ENCODE measurements at places on chromosomes 6 and 20. TPM values are rescaled to one million over a fixed set of nuclear protein-coding genes. Genes with fewer than 3 reads are reported as not detected.
A peak's percentile ranks its signal among the peaks of the same experiment; 100 is the strongest.

- DNase-seq, result peak; percentile 49
These were observed 786 bp downstream of the ADRM1 start for GRCh38 chr20:62303340-62304226.

DNA sequence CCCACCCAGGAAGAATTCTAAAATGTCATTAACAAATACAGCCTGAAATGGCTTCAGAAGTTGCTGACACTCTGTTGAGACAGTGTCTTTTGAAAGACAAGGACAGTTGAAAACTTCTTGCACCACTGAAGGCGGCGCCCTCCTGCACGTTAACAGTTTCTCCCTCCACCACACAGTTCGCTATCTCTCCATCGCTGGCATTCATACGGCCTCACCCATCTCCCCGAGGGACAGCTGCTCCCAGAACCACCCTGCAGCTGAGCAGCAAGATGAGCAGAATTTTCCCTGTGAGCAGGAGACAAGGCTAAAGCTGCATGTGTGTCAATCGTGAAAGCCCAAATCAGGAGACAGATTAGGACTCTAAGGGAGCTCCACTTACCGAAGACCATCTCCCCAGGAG, 113.3 kb downstream of the LY86 start:
- DNase-seq, result no peak

DNA sequence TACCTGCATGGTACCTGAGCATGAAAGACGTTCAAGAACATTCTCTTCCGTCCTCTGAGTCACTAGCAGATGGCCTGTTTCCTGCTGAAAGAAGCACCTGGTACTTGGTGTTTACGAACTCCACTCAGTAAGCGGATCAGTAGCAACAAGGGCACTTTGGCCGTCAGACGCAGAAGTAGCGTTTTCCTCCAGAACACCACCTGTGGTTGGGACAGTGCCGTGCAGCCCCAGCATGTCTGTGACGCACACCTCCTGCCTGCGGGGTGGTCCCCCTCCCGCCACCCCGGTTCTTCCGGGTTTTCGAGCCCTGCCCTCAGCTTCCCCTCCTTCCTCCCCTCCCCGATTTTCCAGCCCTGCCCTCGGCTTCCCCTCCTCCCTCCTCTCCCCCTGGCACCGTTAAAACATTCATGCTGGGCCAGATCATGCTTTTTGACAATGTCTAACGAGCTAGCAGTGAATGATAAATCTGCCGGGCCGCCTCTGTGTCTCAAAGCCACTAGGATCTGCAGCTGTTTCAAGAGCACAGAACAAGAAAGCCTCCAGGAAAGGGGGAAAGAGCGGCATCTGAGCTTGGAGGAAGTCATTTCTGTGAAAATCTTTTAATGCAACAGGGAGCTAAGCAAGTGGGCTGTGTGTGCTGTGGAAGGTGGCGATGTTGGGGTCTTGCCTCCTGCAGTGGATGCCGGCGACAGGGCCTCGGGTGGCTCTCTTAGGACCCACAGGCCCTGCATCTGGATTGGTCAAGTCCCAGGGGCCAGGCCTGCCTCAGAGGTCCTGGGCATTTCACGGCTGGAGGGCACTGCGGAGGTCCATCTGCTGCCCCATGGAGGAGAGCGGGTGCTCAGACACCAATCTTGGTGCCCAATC, 207.9 kb downstream of the ERMARD start:
- DNase-seq, result peak; percentile 28

GRCh38 chr20:20452254-20452676, 84.4 kb downstream of the INSM1 start:
- peak; percentile 17 for DNase-seq

DNA sequence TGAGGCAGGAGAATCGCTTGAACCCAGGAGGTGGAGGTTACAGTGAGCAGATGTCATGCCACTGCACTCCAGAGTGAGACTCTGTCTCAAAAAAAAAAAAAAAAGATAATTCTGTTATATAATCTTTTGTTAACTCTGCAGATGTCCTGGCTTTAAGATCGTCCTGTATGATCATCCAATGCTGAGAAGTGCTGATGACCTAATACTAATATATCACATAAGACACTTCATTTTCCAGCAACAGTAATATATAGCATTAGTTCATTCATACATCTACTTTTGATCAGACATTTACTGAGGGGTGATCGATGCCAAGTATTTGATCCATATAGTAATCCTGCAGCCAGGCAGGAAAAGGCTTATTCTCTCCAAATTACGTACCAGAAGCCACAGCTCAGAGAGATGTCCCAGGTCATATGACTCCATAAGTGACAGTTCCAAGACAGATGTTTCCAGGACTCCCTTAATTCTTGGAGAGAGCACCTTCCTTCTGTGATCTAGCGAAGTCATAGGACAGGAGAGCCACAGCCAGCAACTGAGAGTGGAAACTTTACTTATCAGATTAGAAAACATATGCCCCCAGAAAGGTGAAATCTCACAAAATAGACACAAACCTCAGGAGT, 60.7 kb downstream of the SHLD1 start:
- DNase-seq, result no peak

DNA sequence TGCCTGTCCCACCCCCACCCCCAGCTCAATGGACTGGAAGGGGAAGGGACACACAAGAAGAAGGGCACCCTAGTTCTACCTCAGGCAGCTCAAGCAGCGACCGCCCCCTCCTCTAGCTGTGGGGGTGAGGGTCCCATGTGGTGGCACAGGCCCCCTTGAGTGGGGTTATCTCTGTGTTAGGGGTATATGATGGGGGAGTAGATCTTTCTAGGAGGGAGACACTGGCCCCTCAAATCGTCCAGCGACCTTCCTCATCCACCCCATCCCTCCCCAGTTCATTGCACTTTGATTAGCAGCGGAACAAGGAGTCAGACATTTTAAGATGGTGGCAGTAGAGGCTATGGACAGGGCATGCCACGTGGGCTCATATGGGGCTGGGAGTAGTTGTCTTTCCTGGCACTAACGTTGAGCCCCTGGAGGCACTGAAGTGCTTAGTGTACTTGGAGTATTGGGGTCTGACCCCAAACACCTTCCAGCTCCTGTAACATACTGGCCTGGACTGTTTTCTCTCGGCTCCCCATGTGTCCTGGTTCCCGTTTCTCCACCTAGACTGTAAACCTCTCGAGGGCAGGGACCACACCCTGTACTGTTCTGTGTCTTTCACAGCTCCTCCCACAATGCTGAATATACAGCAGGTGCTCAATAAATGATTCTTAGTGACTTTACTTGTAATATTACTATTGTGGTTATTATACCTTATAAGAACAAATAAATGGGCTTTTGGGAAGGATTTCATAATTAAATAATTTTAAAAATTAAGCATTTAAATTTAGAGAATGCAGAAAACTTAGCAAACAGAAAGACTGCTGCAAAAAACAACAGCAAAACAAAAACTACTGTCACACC, 8.4 kb downstream of the CDKN1A start:
- DNase-seq, result no peak

GRCh38 chr20:32386091-32386490, 28.0 kb downstream of the ASXL1 start:
- no peak for DNase-seq

DNA sequence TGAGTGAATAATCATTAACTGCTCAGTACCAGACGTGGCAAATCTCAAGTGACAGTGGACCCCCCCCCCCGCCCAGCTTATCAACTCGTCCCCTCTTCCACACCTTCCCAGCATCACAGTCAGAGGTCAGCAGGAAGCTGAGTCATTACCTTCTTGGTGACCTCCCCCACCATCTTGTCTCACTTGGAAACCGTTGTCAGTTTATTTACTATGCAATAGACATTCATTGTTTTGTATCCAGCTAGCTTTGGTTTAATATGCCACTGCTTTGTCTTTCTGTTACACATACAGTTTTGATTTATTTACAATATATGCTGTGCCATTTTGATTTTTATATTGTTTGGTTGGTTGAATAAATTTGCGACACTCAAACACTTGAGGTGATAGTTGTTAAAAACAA, 158.1 kb downstream of the QKI start:
- DNase-seq, result no peak

DNA sequence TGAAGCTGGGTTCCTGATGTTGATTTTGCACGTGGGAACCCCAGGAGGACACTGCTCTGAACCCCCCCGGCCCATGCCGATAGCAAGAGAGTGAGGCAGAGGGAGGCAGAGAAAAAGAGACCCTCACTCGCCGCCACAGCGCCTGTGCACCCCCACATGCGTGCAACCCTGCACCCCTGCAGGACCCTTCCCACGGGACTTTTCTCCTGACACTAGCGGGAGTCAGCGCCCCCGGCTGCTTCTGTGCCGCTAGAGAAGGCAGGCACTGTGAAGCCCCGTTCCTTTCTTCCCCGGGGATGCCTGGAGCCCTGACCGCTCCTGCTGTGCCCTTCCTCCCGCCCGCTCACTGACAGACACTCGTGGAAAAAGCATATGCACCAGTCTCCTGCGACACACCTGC, 67.4 kb downstream of the GMPR start:
- DNase-seq, result no peak

DNA sequence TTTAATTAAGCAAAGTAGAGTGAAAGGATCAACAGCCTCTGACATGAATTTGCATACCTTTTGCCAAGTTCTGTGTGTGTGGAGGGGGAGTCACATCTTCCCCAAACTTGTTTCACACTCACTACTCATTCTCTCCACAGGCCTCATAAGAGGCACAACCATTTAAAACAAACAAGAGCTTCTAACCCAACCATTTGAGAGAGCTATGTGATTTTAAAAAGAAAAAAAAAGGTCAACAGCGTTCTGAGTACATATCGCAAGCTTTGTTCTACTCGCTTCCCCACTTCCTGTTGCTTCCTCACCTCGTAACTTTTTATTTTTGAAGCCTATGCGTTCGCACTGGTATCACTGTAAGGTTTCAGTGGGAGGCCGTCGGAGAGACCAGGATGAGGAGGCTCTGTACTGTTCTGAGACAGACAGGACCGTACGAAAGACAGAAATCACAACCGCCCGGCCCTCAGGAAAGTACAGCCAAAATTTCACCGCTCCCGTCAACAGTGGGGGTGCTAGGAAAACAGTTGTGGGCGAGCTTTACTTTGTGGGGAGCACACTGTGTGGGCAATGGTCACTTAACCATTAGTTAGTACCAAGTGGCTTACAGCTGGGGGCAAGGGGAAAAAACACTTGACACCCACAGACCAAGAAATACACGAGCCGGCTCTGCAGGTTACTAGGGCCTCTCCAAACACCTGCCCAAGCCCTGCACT, 61.3 kb downstream of the TRERF1 start:
- DNase-seq, result peak; percentile 72

GRCh38 chr6:168095171-168095691, 16.2 kb upstream of the FRMD1 start:
- no peak for DNase-seq

DNA sequence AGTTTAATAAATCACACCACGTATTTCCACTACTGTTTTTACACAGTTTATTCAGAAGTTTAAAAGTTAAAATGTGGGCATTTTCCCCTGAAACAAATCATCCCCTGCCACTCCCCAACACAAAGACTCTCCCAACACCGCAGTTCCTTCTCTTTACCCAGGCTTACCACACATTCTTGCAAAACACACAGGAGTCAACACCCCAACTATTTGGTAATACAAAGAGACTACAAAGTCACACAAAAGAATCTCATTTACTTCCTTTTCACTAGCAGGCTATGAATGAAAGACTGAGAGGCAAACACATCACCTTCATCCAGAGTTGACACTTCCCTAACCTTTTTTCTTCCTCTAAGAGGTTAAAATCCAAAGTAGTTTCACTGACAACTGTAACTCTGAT, 51.1 kb downstream of the KCTD20 start:
- DNase-seq, result no peak

- DNase-seq, result peak; percentile 86
These were observed 58.9 kb downstream of the TRIM38 start for GRCh38 chr6:26021350-26022131.

DNA sequence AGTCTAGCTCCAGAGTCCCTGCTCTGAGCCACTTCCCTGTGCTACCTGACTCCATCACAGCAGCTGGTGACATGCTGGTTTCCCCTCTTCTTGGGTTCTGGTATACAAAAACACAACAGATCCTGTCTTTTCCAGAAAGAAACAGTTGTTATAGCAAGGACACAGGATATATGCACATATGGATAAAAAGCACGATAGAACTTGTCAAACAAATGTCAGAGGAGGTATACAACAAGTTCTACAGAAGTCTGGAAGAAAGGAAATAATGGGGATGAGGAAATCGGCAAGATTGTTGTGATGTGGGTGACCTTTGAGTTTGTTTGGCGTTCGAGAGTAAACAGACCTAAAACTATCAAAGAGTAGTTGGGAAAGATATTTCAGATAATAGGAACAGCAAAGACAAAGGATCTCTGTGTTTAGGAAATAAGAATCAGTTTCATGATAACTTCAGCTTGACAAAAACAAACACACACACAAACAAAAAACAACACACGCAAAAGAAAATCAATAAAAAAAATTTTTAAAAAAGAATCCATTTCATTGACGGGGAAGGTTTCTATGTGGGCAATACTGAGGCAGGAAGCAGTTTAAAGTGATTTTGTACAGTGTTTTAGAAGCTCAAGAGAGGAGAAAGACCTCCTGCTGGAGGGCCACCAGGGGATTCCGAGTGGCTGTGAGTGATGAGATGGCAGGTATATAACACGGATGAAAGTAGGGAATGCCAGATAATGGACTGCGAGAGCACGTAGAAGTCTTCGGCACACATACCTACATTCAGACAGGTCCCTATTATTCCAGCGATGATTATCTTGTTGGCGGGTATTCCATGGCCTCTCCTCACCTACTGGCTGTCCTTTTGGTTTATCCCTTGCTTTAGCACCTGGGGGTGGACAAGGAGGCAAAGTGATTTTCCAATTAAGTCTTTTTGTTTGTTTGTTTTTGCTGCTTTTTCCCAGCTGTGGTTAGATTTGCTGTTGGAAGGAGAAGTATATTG, 174.9 kb downstream of the HS3ST5 start:
- no peak for DNase-seq

DNA sequence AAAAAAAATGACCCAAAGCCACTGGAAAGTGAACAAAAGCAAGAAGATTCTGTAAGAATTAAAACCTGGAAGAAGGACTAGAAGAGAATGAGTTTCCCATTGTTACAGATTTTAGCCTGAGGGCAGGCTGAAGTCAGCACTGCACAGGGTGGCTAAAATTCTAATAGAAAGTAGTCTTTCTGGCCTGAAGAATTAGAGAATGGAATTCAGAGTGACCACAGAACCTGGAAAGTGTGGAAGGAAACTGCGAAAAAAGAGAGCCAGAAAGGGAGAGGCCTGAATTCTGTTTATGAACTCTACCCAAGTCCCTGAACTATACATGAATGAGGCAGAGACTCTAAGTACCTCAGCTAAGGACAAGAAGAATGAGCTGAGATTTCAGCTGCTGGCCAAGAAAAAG, 38.9 kb upstream of the FILIP1 start:
- DNase-seq, result no peak

DNA sequence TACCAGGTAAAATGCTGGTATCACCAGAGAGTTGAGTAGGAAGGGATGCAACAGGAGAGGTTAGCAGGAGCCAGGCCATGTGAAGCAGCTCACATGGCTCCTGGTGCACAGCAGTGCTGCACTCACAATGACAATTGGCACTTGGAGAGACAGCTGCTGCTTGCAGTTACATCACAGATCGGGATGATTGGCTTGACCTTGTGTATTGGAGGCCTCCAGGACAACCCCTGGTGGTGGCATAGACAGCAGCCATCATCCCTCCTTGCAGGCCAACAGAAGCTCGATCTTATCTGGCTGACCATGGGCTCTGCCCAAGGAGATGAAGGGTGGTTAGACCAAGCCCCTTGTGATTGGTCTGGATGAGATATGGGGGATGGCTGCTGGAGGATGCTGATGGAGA, 73.0 kb downstream of the EYA2 start:
- DNase-seq, result no peak

UNC5CL gene
- total RNA-seq, result 6.4 TPM

TRIM15 gene
- not detected for total RNA-seq

COL11A2 gene
- 3.5 TPM for total RNA-seq

EDN3 gene
- total RNA-seq, result 0.13 TPM

ASIP gene
- not detected for total RNA-seq

ACTL10 gene
- 3.2 TPM for total RNA-seq

MCCD1 gene
- total RNA-seq, result not detected
